IMR-90 (cell line): ENCODE measurements at places on chromosomes 7 and 10.
A peak's percentile ranks its signal among the peaks of the same experiment; 100 is the strongest.

DNA sequence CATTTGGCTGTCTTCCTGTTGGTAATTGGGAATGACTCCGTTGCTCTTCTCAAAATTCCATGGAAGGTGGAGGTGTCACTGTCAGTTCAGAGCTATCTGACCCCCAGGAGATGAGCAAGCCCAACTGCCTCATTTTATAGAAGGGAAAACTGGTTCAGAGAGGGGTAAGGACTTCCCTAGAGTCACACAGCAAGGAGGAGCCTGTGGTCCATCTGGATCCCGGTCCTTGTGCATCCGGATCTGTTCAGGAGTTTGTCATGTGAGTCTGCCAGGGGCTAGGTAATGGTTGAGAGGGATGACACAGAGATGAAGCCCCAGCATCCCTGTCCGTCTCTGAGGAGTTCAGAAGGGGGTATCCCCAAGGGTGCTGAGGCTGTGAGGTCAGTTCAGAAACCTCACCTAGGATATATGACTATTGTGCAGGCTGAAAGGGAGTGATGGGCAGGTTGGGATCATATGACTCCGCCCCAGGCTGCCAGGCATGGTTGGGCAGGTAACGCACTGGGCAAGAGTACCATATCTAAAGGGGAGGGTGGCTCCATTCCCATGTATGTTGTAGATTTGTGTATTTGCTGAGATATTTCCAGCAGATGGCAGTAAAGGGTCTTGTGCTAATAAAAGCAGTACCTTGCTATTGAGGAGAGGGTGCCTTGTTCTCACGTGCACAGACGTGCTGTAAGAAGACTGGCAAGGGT, 16.0 kb upstream of the SLC29A3 start:
- DNase-seq, result peak; percentile 61

- DNase-seq, result no peak
Observed at GRCh38 chr10:70380350-70381135, 1.9 kb downstream of the LRRC20 start.

DNA sequence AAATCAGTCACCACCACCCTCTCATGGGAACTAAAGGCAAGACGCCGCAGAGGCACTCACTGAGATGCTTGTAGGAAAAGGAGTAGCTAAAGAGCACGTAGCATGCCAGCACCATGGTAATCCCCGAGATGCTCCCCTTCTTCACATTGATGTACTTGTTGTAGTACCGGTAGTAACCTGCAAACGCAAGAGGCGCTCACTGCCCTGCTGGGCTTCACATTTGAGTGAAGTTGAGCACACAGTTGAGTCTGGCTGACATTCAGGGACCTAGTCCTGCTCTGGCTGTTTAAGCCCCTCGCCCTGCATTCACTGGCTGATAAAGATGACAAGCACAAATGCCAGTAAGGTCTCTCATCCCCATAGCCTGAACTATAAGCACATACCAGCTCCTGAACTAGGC, 6.9 kb downstream of the ATP5MF start:
- DNase-seq, result no peak

- no peak for DNase-seq
Observed at GRCh38 chr10:44963772-44964633, 4.4 kb downstream of the RASSF4 start.

- no peak for DNase-seq
Observed at GRCh38 chr10:78772986-78773530, 295.7 kb upstream of the ZMIZ1 start.

GRCh38 chr10:114002422-114002821, 41.2 kb upstream of the ADRB1 start:
- no peak for DNase-seq

GRCh38 chr10:112844681-112845544, 105.1 kb upstream of the TCF7L2 start:
- DNase-seq, result no peak

GRCh38 chr10:117137911-117138642, at the start of gene VAX1:
Gene VAX1, minus strand, starts transcription at chr10:117138270. Its CDS starts 214 bp downstream, at chr10:117138056.
- DNase-seq, result no peak

DNA sequence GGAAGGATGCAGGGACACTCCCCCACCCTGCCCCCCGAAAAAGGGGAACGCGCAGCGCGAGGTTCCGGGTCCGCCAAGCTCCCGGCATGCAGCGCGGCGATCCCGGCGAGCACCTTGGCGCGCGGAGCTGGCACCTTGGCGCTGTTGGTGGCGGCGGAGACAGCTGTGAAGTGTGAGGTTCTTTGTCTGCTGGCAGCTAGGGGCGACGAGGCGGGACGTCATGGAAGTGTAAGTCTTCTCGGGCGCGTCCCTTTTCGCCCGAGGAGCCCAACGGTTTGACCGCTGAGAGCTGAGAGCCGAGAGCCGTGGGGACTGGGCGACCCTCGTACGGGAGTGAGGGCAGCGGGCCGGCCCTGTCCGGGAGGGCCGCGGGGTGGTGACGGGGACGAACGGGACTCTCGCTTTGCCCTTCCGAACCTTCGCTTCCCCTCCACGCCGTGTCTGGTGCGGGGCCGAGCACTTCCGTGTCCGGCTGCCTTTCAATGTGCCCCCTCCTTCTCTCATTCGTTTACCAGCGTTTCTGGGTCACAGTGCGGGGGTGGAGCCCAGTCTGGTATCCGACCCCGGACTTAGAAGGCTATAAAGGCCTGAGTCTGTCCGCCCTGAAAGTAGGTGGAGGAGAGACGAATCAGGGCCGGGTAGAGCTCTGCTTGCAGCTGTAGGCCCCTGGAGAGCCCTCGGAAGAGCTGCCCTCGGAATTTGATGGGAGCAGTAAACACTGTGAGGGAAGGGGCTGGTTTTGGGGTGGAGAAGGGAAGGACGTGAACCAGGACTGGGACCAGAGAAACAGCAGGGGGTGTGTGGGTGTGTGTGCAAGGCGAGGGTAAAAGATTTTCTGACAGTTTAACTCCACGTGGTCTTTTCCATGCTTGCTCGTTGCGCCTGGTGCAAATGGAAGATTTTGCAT, at the start of gene CRCP:
Gene CRCP (plus strand): TSS at position 105 of the 907 bp plus-strand sequence. CDS start 116 bp downstream, at position 221.
- peak; percentile 70 for DNase-seq

DNA sequence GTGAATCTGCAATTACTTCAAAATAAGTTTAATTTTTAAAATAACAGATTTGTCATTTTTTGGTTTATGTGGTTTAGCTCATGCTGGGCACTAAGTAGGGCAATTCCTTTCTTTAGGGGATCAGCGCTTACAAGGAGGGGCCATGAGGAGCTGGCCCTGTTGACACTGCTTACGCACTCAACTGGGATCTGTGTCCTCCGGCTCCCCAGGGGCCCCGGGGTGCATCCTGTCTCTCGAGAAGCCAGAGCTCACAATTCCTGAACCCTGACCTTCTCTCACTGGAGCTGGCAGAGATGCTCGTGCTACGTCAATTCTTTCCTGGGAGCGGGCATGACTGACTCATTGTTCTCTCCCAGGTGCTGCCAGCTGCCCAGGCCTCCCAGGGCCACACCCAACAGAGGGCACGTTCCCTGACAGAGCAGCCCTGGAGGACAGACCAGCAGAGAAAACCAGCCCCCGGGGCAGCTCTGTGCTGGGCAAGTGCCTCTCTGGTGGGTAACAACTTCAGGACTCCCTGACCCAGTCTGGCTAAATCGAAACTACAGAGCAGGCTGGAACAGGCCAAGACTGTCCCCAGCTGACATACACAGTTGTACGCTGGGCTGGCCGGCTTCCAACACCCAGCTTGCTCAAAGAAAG, 36.8 kb downstream of the CTBP2 start:
- DNase-seq, result peak; percentile 69

DNA sequence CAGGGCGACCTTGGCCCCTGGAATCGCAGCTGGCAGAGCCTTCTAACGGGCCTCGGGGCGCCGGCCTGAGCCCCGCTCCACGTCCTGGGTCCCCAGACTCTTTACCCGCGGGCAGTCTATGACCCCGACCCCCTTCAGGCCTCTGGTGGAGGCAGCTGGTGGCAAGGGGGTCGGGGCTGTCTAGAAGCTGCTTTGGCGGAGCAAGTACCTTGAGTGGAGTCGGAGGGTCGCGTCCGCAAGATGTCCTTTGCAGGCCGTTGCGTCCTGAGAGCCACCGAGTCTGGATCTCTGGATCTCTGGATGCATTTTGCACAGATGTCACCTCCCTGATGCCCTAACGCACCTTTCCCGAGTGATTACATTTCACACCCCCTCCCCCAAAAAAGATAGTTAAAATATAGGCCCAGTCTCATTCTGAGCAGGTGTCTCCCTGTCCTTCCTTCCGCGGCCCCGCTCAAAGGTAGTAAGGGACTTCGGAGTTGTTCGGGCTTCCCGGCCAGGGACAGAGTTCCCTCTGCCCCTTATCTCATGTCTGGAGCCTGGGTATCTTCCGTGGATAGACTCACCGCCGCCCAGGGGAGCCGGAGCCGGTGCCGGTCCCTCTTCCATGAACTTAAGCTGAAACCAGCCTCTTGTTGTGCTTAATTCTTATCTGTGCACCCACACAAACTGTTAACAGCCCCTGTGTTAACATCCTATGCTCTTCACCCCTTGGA, 457 bp downstream of the ACADSB start:
- no peak for DNase-seq

DNA sequence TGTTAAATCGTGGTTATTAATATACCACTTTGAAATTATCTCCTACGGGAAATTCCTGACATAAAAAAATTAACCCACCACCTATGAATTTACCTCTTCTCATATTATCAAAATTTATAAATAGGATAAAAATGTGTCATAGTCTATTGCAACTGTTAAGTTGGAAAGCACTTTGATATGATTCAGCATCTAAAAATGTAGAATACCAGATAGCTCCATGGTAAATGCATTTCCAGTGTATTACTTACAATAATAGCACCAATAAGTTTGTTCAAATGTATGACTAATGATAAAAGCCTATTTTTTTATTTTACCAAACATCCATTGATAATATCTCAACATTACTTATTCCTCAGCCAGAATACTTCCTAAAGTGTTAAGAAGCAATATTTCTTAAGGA, 13.6 kb upstream of the KCND2 start:
- DNase-seq, result peak; percentile 8

DNA sequence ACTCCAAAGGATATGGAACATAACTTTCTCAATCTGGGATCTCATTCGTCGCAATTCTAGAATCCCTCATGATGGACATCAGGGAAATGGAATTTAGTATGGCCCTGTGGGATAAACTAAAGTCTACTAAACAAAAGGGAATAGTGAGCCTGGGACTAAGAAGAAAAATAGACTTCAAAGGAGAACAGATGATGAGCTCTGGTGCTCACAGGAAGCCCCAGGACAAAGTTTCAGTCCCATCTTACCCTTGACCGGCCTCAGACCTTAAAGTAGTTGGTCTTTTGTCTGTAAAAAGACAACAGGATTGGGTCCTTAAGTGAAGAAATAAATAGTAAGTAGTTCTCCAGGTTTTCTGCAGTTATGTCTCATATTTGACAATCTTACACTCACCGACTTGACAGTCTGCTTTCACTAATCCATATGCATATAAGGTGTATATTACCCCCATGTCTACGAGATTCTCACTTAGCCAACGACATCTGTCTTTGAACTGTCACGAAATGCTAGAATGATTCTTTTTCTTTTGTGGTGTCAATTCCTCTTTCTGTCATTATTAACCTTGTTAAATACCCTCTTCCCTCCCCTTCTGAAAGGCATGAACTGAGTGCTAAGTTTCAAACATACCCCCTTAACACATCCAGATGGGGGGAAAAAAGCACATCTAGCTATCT, 10.9 kb upstream of the IKZF1 start:
- DNase-seq, result no peak

GRCh38 chr10:124657806-124658205, 86.4 kb downstream of the FAM53B start:
- peak; percentile 29 for DNase-seq

GRCh38 chr10:8987712-8988111, 933.2 kb downstream of the GATA3 start:
- no peak for DNase-seq

GRCh38 chr7:98555403-98555802, 61.7 kb upstream of the NPTX2 start:
- no peak for DNase-seq

- no peak for DNase-seq
Observed at GRCh38 chr10:21499701-21500577, 25.5 kb downstream of the SKIDA1 start.

GRCh38 chr10:23522345-23522744, 83.5 kb downstream of the OTUD1 start:
- DNase-seq, result no peak

DNA sequence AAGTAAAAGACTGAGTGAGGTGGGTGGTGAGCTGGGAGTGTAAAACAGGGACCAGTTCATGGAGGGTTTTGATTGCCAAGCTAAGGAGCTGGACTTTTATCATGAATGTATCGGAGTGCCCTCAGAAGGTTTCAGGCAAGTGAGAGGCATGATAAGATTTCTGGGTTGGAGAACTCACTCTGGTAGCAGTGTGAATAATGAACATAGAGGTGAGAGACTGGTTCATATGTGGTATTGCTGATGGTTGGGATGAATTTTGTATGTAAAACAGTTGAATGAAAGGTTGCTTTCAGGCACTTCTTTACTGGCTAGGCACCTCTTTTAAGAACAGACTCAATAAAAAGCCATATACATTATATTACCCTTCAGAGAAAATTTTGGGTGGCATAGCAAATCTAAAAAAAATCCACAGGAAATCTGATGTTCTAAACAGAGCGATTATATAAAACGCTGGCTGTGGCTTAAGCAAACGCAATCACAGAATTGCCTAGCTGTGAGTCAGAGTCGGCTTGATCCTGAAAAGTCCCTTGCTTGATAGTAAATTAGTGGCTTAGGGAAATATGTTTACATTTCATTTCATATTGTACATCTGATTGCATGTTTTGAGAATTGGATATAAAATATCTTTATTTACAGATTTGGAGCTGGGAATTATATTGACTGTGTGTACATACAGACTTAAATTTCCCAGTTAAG, 92.9 kb upstream of the HDAC9 start:
- DNase-seq, result peak; percentile 88

- DNase-seq, result no peak
Observed at GRCh38 chr10:5630112-5630436, 36.3 kb downstream of the ASB13 start.

- no peak for DNase-seq
Observed at GRCh38 chr10:131400513-131400912, 89.0 kb upstream of the TCERG1L start.

- DNase-seq, result no peak
Observed at GRCh38 chr7:45976485-45976856, 55.4 kb upstream of the IGFBP3 start.

DNA sequence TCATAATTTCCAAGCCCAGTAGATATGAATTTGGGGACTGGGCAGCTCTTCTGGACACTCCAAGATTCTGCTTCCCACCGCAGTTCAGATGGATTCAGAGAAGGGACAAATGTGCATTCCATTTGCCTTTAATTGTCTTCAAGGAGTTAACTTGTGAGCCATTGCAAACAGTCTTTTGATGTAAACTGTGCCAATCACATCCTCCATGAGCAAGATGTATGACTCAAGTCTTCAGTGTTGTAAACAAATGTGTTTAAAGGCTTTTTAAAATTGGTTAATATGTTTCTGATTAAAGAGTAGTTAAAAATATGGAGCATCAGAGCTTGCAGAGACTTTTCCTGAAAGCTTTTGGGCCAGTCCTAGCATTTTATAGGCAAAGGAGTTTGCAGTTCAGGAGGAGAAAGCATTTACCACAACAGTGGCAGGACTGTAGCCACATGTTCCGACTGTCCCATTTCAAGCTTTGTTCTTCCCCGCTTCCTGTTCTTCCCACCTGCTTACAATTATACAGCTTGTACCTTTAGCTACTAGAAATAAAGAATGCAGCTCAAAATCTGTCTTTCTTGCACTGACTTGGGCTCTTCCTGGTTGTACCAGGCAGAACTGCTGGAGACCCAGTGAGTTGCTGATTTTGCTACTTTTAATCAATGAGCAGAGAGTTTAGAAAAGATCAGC, 6.2 kb downstream of the SLC18A2 start:
- no peak for DNase-seq

GRCh38 chr7:112887337-112887736, 97.1 kb upstream of the TMEM168 start:
- no peak for DNase-seq
